ENCODE measurements at places on chromosomes 3 and 15.

GRCh38 chr3:85254738-85255137 lies 295.9 kb downstream of the CADM2 start:
- DNase-seq, result no peak

DNA sequence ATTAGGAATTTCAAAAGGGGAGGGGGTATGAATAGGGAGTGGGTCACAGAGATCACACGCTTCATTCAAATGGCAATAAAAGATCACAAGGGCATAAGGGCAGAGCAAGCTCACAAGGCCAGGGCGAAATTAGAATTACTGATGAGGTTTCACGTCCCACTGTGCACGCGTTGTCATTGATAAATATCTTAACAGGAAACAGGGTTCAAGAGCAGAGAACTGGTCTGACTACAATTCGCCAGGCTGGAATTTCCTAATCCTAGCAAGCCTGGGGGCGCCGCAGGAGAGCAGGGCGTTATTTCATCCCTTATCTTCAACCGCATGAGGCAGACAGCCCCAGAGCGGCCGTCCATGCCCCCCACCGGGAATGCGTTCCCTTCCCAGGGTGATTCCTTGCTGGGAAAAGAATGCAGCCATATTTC lies 18.1 kb upstream of the SMCO1 start:
- DNase-seq, result no peak

DNA sequence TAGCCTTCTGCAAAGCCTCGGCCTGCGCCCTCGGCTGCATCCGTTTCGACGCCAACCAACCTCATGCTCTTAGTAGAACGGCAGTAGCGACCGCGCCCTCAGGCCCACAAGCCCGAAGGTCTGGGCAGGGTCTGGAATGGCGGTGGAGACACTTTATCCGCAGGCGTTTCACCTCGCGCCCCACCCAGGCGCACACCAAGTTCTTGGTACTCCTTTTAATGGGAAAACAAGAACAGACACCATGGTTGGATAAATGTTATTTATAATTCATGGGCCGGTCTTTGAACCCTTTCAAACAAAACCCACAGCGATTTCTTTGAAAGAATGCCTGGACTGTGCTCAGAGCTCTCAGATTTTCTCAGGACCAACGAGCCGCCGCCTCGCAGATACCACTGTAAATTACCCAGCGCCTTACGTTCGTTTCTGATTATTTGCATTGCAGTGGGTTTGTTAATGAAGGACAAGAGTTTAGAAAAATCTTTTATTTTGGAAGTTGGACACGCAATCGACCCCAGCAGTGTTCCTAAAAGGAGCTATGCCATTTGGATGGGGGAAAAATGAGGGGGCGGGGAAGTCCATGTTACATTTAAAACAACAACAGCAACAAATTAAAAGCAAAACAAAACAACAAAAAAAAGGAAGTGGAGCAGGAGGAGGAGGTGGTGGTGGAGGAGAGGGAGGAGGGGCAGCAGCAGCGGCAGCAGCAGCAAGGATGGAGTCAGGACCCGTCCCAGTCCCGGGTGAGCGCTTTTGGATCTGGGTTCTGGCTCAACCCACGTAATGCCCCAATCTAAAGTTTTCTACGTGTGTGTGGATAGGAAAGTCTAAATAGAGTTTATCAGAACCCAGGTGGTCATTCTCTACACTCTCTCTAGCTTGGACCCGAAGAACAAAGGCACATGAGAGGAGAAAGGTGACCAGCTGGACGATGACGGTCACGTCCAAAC lies 993 bp upstream of the ISL2 start:
- DNase-seq, result no peak

- no peak for DNase-seq
These were observed 49.3 kb upstream of the TRPM1 start for GRCh38 chr15:31150732-31151231.

GRCh38 chr3:170723241-170723640 lies 137.4 kb upstream of the SLC7A14 start:
- no peak for DNase-seq

DNA sequence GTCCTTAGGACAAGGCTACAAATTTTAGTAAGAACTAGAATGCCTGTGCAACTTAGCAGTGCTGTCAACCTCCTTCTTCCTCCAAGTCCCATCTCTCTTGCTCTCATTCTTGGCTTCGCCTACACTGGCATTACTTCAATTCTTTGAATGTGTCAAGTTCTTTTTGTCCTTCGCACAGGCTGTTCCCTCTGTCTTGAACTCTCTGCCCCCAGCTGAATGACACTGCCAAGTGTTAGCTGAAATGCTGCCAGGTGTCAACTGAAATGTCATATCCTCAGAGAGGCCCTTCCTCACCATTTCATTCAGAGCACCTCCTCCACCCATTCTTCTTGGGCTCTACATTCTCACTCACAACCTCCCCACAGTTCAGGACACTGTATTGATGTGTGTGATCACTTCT lies 48.8 kb upstream of the PSMD6 start:
- no peak for DNase-seq

GRCh38 chr3:23254835-23255234 lies 51.7 kb downstream of the UBE2E2 start:
- no peak for DNase-seq

DNA sequence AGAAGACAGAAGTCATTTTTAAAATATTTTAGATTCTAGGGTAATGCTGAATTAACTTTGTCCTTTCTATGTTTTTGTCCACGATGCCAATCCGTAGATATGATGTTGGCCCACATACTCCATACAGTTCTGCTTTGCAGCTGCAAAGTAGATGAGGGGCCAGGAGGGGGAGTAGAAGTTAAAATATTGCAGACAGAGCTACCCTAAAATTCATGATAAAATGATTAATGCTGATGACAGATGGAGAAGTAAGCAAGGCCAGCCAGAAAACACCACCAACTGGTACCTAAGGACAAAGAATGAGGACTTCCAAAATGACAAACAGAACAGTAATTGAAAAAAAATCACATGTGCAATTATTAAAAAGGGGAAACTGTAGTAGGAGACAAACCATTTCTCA lies 756.6 kb upstream of the ARPP21 start:
- DNase-seq, result no peak

GRCh38 chr3:126101521-126101982 lies 17.6 kb upstream of the SLC41A3 start:
- DNase-seq, result no peak

DNA sequence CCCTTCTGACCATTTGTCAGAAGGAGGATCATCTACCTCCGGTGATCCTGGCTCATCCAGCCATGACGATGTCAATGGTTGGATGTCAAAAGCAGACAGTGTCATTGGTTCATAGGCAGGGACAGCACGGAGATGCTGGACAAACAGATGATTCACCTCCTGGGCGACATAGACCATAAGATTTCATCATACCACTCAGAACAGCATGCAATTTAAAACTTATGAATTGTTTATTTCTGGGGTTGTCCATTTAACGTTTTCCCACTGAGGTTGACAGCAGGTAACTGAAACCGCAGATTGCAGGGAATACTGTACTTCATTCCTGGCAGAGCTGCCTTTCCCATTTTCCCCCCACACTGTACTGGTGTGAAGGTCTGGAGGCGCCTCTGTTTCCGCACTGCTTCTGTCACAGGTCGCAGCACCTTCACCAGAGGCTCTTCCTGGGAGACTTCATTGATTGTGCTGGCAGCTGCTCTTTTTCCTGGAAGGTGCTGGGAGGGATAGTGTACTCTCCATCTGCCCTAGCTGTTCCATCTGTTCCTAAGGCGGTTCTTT lies 32.5 kb upstream of the TMOD3 start:
- no peak for DNase-seq

DNA sequence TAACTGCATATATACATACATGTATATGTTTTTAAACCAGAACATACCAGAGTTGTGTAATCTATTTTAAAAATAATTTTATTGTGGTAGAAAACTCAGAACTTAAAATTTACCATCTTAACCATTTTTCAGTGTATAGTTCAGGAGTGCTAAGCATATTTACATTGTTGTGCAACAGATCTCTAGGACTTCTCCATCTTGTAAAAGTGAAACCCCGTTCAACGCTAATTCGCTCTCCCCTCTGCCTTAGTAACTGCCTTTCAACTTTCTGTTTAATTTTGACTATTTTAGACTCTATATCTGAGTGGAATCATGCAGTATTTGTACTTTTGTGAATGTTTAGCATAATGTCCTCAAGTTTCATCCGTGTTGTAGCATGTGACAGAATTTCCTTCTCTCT lies 51.8 kb upstream of the SSR3 start:
- DNase-seq, result no peak

DNA sequence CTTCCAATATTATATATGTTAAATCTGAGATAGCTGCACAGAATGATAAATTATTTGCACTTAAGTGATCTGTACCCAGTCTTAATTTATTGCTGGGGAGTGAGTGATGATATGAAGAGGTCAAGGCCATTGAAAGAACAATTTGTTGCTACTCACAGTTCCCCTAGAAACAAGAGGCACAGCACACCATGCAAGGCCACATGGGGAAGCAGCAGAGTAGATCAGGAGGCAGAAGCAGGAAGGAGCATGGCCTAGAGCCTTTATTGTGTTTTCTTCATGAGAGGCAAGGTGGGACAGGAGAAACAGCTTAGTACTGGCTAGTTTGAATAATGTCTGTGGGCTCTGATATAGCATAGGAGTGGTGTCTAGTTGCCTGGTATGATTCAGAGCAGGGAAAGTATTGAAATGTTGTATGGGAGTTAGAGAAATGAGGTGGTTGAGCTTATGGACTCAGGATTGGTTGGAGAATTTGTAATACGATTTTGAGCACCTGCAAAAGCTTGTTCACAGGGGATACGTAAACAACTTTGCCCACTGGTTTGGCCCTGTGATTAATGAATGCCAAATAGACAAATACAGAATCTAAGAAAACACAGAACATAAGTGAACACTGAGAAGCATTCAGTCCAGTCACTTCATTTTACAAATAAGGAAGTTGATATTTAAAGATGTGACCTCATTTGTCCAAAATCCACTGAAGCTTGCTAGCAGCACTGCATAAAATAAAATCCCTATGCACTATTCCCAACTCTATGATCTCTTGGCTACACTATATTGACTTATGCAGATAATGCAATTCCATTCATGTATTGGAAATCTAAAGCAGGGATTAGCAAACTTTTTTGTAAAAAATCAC lies 71.7 kb downstream of the TMCO5A start:
- DNase-seq, result no peak

Measured in activated T-cell treated with anti-CD3 and anti-CD28 coated beads for 24 hours (primary cell).